ENCODE measurements at places on chromosomes 11 and 22.

DNA sequence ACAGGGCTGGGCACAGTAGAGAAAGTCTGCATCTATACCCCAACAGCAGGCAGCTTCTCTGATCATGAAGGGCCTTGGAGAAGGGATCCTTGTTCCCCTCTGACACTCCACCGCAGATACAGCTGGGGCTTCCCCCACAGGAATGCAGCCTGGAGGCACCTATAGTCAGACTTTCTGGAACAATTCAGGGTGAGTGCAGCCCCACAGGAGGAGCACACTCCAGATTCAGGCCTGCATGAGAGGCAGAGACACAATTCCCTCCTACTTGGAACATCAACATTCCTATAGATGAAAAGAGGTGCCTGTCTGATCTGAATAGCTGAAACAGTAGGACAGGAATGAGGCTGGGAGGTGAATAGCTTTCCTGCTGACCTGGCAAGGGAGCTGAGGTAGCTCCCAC lies 1298.0 kb upstream of the CNTN5 start:
- no peak for DNase-seq

DNA sequence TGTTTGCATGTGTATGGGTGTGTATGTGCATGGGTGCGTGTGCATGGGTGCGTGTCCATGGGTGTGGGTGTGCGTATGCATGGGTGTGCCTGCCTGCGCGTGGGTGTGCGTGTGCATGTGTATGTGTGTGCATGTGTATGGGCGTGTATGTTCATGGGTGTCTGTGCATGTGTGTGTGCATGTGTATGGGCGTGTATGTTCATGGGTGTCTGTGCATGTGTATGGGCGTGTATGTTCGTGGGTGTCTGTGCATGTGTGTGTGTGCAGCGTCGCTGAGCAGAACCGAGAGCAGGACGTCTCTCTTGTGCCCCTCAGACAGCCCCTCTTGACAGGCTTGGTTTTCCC lies 13.9 kb downstream of the IL17REL start:
- no peak for DNase-seq

DNA sequence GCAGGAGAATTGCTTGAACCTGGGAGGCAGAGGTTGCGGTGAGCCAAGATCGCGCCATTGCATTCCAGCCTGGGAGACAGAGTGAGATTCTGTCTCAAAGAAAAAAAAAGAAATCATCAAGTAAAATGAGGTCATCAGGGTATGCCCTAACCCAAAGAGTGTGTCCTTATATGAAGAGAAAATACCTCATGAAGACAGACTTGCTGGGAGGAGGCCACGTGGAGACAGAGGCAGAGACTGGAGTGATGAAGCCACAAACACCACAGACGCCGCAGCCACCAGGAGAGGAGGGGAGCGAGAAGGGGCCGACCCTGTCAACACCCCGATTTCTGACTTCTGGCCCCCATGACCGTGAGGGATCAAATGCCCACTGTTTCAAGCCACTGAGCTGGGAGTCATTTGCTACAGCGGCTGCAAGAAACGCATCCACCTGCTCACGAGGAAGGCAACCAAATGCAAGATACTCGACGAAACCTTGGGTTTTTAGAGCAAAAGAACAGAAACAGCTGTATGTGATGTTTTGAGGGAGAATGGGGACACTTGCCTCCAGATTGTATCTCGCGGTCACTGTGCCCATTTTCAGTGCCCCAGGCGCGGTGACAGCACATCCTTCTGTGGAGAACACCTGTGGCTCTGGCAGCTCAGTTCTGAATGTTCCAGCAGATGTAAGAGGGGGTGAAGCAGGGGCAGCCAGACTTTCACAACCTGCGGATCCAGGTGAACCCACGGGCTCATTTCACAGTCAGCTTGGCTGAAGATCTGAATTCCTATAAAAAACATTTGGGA lies 1317.2 kb downstream of the TBC1D22A start:
- DNase-seq: no peak

DNA sequence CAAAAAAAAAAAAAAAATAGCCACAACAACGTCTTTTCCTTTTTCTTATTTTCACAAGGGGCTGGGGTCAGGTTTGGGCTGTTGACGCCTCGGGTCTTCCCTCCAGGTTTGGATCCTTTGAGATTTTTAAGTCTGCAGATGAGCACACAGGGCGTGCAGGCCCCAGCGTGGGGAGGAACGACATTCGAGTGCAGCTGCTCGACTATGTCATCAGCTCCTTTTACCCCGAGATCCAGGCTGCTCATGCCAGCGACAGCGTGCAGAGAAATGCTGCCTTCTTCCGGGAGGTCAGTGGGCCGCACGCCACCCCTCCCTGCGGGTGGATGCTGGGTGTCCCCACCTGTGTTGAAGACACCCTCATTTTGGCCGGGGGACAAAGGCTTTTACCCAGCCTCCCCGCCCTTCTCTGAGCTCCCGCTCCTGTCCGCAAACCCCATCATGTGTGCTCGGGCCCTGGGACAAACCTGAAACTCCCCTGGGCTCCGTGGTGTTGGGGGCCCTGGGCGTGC lies 7.7 kb downstream of the SELENOO start:
- no peak for DNase-seq

- DNase-seq: no peak
Observed at GRCh38 chr11:123197711-123198110, 2.7 kb upstream of the CLMP start.

All from activated T-helper 1 cell treated with anti-CD3 and anti-CD28 coated beads, Interleukin-2, amount 50 U/mL, for 16 hours (primary cell).